ENCODE measurements at places on chromosomes 2 and 18.

GRCh38 chr18:11047156-11047555, 102.2 kb downstream of the PIEZO2 start:
- DNase-seq, result no peak

GRCh38 chr2:96872591-96873349, 2.9 kb upstream of the SEMA4C start:
- DNase-seq, result no peak

- no peak for DNase-seq
Measured at GRCh38 chr2:44325897-44326296, 35.4 kb downstream of the PREPL start.

- no peak for DNase-seq
Measured at GRCh38 chr18:34972765-34973414, 68.3 kb upstream of the MAPRE2 start.

DNA sequence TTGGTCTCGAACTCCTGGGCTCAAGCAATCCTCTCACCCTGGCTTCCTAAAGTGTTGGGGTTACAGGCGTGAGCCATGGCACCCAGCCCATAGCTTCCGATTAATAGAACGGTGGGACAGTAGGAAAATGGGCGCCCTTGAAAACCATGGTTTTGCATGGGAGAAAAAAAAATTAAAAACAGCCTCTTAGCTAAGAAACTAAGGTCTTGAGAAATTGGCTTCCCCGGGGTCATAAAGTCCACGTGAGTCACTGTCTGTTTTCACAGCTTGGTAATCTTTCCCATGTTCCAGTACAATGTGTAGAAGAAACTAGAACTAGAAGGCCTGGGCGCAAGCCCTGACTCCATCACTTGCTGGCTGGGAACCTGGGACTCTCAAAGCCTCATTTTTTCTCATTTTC, 20.7 kb downstream of the B3GNT2 start:
- no peak for DNase-seq

DNA sequence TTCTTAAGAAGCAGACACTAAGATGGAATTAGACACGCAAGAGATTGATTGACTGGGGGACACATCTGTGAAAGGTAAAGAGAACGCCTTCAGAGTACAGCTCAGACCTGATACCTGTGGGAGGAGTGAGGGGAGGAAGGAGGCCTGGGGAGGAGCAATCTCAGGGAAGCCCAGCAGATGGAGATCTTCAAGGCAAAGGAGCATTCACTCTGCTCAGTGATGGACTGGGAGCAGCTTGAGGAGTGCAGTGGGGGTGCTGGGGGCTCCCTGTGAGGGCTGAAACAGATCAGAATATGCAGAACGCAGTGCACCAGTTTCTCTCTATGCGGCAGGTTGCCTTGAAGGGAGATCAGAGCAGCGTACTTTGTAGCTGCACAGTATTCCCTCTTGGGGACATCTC, 103.7 kb upstream of the ATP8B1 start:
- no peak for DNase-seq

- DNase-seq, result no peak
Measured at GRCh38 chr2:241695651-241696050, 6.2 kb upstream of the ING5 start.

GRCh38 chr2:129369437-129369836, 610.0 kb upstream of the RAB6C start:
- DNase-seq, result no peak

DNA sequence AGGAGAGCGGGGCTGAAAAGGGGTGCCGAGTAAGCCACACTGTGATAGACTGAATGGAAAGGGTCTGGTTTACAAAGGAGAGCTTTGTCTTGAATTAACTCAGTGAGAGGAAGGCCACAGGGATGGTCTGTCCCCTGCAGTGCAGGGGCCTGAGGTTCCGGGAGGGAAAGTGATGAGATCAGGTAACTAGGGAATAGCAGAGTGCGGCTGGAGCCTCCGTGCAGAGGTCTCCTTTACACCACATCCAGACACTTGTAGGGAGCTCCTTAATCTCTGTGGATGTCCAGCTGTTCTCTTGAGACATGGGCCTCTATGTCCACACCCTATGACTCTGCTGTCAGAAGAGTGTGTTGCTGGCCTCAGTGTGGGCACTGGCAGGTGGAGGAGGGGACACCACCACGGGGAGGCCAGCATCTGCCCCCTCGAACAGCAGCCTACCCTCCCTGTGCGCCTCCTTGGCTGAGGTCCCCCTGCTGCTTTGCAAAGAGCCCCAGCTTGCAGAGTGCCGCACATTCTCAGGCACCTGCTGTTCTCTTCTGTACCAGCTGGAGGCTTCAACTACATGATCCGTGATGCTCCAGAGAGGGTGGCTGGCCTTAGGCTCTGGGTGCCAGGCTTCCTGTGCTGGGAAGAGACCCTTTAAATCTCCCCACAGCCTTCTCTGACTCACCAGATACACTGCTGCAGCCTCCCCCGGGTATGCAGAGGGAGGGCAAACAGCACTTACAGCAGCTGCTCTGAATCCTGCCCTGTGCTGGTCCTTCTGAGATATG, 25.9 kb downstream of the ENOSF1 start:
- no peak for DNase-seq

DNA sequence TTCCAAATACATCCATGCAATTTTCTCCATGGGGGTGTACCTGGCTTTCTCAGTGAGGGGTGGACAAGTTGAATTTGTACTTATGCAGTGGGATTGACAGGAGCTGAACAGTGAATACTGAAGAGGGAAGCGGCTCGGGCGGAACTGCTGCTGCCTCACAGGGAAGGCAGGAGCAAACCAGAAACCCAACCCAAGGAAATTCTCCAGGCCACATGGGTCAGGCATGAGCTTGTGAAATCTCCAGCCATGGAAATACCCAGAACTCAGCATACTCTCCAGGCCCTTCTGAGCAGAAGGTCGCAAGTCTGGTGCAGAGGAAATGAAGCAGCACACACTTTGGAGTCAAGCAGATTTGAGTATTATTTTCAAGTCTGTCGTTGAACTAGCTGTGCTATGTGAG, 26.5 kb upstream of the INO80C start:
- DNase-seq, result no peak

DNA sequence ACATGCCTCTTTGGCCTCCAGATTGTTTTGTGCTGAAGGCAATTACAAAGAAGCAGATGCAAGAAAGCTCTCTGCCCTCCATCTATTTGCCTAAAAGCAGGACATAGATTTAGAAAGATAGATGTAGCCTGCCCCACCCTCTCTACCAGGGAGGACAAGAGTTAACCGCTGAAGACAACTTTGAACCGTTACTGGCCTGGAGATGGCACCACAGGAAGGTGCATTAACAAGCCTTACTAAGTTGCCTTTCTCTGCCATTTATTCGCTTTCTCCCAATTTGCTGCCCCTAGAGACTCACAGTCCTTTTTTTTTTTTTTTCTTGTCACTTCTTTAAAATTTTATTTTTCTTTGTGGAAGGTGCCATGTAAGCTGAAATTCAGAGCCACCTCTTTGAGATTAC, 28.8 kb upstream of the RMDN2 start:
- DNase-seq, result no peak

GRCh38 chr18:62702259-62702658, 13.1 kb upstream of the PHLPP1 start:
- DNase-seq, result no peak

- no peak for DNase-seq
Measured at GRCh38 chr2:239328351-239329191, 72.2 kb downstream of the HDAC4 start.

- no peak for DNase-seq
Measured at GRCh38 chr18:11872479-11873136, 21.4 kb downstream of the CHMP1B start.

DNA sequence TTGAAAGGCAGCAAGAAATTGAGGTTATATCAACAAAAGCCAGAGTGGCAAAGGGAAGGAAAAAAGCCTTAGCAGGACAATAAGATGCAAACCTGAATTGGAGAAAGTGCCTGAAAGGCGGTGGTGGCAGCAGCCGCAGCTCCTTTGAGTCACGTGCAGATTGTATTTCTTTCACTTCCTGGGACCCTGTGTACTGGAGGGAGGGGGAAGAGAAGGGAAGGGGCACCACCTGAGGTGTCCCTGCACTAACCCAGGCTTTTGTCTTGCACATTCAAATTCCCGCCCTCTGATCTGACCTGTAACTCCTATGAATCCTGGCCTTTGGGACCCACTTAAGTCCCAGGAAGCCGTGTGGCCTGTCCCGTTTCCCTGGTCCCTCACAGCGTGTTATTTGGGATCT, 326.1 kb upstream of the SKOR2 start:
- DNase-seq, result no peak

DNA sequence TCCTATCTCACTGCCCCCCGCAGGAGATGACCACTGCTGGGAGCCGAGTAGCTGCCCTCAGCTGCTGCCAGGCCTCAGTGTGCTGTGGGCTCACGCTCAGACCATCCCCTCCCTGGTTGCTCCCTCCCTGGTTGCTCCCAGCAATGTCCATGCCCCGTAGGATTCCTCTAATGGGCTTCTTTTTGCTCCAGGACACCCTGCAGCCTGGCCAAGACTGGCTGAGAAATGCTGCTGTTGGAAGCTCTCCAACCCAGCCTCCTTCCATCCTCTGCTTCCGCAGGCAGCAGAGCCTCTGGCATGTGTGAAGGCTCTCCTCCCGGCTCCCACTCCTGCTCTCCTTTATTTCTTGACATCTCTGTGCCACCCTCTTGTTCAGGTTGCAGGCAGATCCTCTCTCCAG, 48.6 kb downstream of the SOX11 start:
- no peak for DNase-seq

GRCh38 chr2:172431463-172431862, 4.1 kb downstream of the ITGA6 start:
- DNase-seq, result no peak

DNA sequence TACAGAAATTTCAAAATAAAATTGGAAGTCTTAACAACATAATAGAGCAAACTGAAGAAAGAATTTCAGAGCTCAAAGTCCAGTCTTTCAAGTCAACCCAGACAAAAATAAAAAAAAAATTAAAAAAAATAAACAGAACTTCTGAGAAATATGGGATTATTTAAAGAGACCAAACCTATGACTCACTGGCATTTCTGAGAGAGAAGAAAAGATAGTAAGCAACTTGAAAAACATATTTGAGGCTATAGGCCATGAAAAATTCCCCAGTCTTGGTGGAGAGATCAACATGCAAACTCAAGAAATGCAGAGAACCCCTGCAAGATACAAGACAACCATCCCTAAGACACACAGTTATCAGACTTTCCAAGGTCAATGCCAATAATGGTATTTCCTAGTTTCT, 167.4 kb downstream of the RNF144A start:
- no peak for DNase-seq

- DNase-seq, result no peak
Measured at GRCh38 chr2:160205505-160205904, 5.4 kb upstream of the ITGB6 start.

- no peak for DNase-seq
Measured at GRCh38 chr2:26723475-26723874, 31.0 kb downstream of the KCNK3 start.

DNA sequence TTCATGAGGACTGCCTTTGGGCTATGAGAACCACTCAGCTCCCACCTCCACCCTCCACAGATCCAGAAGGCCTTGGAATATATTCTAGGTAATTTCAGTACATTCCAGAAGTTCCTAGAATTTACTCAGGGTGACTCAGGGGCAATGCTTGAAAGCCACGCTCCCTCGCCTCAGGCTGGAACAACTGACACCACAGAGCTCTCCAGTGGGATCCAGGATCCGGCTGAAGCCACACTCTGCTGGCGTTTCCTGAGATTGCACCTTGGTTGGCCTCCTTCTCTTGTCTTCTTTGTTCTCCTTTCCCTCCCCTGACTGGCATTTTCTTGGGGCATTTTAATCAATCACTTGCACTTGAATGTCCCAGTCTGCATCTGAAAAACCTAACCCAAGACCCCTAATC, 92.6 kb upstream of the KCNE4 start:
- no peak for DNase-seq

DNA sequence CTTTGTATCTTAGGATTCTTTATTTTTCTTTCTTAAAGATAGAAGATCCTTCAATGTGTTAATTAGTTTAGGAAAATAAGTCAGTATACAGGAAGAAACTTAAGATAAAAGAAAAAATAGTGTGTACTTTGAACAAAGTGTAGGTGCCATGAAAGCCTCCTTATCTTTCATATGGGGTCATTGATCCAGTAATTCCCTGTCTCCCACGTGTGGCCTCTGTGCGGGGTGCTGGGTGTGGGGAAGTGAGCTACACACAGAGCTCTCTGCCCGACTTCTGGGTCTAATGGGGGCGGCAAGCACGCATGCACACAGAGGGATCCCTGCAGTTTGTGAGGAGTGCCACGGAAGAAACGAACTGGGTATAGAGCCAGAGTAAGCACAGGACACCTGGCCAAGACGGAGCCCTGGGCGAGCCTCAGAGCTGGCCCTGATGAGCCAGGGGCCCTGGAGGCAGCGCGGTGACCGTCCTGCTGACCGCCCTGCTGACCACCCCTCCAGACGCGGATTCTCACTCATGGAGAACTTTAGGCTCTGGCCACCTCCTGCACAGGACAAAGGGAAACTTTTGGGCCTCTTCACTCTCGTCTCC, 253.5 kb downstream of the ACKR3 start:
- no peak for DNase-seq

GRCh38 chr2:202643012-202643858, 8.5 kb downstream of the FAM117B start:
- DNase-seq, result no peak

DNA sequence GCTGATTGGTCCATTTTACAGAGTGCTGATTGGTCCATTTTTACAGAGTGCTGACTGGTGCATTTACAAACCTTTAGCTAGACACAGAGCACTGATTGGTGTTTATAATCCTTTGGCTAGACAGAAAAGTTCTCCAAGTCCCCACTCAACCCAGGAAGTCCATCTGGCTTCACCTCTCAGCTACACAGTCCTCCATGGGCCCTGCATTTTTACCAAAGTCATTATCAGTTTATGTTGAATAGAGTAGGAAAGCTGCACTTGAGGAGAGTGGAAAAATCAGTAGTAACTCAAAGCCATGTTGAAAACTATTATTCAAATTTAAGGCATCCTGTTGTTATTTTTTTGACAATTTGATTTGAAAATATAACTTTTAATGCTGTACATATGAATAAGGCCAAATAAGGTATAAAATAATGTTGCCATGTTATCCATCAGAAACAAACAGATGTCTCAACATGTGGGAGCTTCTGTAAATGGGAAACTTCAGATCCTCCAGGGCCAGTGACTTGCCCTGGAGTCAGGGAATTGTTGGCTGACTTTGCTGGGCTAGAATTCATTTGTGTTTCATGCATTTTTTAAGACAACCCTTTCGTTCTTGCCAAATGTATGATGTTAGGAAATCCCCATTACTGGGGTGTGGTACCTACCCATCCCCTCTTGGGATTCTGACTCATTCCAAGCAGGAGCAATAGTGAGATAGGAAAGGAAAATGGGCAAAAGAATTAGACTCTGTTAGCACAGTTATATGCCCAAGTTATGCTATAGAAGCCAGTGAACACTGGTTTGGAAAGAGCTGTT, 37.8 kb upstream of the CCDC195 start:
- no peak for DNase-seq

GRCh38 chr2:2664989-2665833, 334.1 kb upstream of the MYT1L start:
- no peak for DNase-seq

- no peak for DNase-seq
Measured at GRCh38 chr2:110173523-110173922, 31.3 kb downstream of the NPHP1 start.

GRCh38 chr2:59790186-59791003, 763.1 kb downstream of the BCL11A start:
- peak; percentile 13 for DNase-seq
